ENCODE measurements at places on chromosomes 2 and 18.

- no peak for DNase-seq
Measured at GRCh38 chr2:23404426-23404825, 19.4 kb downstream of the KLHL29 start.

GRCh38 chr2:4556135-4556896 lies 852.9 kb downstream of the DCDC2C start:
- DNase-seq, result no peak

DNA sequence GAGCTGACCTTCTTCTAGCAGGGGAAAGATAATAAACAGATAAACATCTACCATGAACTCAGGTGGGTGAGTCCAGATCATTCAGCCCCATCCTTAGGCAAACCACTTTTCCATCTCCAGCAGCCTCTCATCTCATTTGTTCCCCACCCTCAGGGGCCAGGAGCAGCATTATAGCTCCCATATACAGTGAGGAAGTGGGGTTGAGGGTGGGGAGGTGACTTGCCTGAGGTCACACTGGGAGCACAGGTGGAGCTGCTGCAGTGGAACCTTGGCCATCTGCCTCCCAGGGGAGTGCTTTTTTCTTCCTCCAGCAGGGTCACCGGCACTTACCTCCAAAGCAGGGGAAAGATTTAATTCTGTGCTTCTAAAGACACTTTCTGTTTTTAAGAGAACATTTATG lies 212.5 kb upstream of the SMAD2 start:
- no peak for DNase-seq

GRCh38 chr2:8028981-8029380 lies 652.9 kb upstream of the ID2 start:
- no peak for DNase-seq

- no peak for DNase-seq
Measured at GRCh38 chr2:61943251-61943650, 37.8 kb downstream of the COMMD1 start.

GRCh38 chr2:100142393-100142792 lies at the start of gene AFF3:
Gene AFF3, minus strand, starts transcription at chr2:100142590. Its CDS starts 38,136 bp downstream, at chr2:100104454.
- no peak for DNase-seq

DNA sequence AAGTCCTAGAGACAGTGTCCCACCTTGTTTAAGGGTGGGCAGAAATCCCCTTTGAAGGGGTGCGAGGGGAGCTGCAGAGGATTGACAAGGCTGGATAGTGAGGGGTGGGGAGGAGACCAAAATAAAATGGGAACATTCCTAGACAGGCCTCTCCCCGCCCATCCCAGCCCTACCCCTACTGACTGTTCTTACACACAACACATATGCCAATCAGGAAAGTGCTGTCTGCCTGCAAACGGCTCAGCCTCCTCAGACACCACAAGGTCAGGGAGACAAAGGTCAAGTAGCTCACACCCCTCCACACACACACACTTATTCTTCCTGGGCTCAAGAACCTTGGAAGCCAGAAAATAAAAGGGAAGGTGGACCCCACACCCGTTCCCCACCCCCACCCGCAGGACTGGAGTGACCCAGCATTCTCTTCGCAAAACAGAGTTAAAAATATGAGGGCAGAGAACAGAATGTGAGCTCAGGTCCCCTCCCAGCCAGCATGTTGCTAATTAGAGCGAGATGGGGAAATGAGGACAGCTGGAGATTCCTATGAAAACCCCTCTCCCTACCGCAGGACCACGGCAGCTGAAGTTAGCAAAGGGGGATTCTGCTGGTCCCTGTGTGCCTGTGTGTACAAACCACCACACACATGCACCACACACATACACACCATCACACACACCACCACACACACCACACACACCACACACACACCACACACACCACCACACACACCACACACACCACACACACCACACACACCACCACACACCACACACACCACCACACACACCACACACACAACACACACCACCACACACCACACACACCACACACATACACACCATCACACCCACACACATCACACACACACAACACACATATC lies 197.8 kb downstream of the TNS1 start:
- no peak for DNase-seq

DNA sequence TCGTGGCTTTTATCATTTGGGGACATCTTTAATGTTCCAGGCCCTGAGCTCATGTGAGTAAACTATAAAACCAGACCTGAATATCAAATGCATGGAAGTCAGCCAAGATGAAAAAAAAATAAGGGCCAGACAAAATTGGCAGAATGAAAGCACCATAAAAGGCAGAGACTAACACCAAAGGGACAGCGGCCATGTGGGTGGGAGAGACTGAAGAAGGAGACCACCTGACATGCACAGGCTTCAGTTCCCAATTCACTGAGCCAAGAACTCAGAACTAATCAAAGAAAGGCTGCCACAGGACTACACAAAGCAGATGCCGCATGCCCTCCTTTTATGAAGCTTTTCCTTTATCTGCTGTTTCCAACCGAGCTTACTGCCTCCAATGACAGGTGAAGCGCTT lies 267.1 kb downstream of the RAD51AP2 start:
- no peak for DNase-seq

DNA sequence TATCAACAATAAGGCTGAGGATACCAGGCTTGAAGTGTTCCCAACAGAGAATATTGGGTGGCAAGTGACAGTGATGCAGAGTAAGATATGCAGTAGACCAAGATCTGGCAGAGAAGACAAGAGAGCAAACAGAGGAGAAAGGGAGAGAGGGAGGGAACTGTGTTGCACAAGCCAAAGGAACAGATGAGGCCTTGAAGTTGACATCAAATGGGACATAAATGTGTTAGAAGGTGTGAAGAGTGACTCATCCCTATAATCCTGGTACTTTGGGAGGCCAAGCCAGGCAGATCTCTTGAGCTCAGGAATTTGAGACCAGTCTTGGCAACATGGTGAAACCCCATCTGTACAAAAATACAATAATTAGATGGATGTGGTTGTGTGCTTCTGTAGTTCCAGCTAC lies 342.9 kb downstream of the PARD3B start:
- DNase-seq, result no peak

GRCh38 chr18:25175558-25176517 lies 176.1 kb downstream of the ZNF521 start:
- DNase-seq, result no peak

GRCh38 chr2:27099334-27099955 lies 12.9 kb downstream of the KHK start:
- no peak for DNase-seq

- no peak for DNase-seq
Measured at GRCh38 chr2:161170958-161171932, 11.0 kb downstream of the TANK start.

DNA sequence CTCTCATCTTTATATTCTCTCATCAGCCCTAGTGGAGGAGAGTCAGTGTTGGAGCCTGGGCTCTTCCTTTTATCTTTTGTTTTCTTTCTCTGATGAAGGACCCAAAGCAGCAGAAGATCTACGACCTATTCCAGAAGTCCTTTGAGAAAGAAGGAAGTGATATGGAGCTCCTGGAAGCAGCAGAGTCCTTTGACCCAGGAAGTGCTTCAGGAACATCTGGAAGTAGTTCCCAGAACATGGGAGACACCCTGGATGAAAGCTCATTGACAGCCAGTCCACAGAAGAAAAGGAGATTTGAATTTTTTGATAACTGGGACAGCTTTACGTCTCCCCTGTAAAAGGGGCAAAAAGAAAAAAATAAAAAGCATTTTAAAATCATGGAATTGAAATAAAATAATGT lies 16.0 kb upstream of the RPL37A start:
- no peak for DNase-seq

DNA sequence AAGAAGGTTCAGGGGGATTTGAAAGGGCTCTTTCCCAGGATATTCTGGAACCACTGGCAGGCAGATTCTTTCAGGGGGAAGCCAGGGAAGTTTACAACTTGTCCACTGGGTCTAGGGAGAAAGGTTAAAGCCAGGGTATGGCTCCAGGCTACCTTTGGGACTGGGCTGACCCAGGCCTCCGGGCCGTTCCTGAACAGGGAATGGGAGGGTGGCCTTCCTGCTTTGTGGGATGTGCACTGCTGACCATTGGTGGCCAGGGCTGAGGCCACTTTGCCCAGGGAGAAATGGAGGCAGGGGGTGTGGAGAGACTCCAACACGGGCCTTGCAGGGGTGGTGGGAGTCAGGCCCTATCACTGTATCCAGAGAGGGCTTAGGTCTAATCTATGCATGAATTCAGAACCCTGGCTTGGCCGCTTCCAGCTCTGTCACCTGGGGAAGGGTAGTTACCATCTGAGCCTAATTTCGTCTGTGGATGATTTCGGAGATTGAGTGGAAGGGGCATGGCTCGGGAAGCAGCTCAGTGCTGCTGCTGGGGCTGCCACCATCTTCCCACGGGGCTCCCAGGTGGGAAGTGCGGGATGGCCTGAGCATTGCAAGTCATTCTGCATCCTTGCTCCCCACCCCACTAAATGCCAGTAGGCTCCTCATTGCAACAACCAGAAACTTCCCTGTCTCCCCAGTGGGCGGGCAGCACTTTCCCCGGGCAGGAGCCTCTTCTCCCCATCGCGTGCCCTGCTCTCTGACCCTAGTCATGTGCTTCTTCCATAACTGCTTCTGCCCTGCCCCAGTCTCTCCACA lies 57.1 kb upstream of the OTOF start:
- DNase-seq, result no peak

All from activated CD4-positive, alpha-beta T cell treated with anti-CD3 and anti-CD28 coated beads, Interleukin-2, amount 50 U/mL, for 24 hours (primary cell).